Fibroblast of the aortic adventitia (primary cell): ENCODE measurements at places on chromosomes 13 and 19. TPM values are rescaled to one million over a fixed set of nuclear protein-coding genes. Genes with fewer than 3 reads are reported as not detected.

DNA sequence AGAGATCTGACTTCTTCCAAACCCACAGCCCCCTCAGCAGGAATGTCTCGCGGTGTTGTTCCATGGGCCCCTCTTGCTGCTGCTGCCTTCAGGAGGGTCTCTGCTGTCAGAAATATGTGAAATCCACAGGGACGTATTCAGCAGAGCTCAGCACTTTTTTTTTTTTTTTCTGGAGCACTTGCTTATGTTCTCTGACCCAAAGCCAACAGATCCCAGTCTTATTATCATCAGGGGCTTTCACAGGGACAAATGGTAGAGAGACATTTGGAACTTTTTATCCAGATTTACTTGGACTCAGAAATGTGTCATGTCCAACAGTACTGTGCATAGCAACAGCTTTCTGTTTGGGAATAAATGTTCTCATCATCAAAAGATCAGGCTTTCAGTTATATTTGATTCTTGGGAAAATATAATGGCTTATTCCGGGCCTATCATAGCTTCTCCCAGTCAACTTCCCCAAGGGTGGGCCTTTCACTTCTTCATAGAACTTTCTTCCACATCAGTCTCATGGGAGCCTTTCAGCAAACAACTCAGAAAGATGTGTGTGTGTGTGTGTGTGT, 332.7 kb downstream of the ZNF536 start:
- no peak for DNase-seq

The ERICH4 gene
- total RNA-seq = not detected in 2 replicates

The ZNF17 gene
- 11.7 and 11.9 TPM in 2 replicates for total RNA-seq

The SIGLEC11 gene
- not detected in 2 replicates for total RNA-seq

DNA sequence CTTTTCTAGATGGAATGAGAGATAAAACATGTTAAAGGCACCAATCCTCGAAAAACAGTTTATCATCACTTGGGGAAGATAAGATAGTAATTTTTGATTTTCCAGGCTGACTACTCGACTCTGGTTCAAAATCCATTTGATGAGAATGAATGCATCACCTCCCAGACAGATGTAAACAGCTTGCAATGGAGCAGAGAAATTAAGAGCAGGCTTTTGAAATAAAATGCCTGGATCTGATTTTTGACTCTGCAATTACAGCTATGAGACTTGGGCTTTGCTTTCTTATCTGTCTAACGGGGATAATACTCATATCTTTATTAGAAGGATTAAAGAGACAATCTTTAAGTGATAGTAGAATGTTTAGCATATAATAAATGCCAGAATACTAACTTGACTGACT, 1148.9 kb downstream of the OLFM4 start:
- no peak for DNase-seq

The KMT5C gene
- total RNA-seq = 6.7 and 22.2 TPM in 2 replicates

The MIA gene
- not detected in 2 replicates for total RNA-seq

The TGFBR3L gene
- total RNA-seq = 0.99 and 1.3 TPM in 2 replicates

DNA sequence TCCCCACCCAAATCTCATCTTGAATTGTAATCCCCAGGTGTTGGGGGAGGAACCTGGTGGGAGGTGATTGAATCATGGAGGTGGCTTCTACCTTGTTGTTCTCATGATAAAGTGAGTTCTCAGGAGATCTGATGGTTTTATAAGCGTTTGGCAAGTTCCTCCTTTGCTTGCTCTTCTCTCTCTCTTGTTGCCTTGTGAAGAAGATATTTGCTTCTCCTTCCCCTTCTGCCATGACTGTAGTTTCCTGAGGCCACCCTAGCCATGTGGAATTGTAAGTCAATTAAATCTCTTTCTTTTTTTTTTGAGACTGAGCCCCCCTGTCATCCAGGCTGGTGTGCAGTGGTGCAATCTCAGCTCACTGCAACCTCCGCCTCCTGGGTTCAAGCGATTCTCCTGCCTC, 34.4 kb downstream of the VSTM1 start:
- no peak for DNase-seq

The PTGER1 gene
- 1.9 and 3.4 TPM in 2 replicates for total RNA-seq

The CLC gene
- not detected in 2 replicates for total RNA-seq

The NFILZ gene
- total RNA-seq = not detected in 2 replicates

The RGCC gene
- total RNA-seq = 1.1 and 1.6 TPM in 2 replicates

The KLK14 gene
- total RNA-seq = not detected in 2 replicates

DNA sequence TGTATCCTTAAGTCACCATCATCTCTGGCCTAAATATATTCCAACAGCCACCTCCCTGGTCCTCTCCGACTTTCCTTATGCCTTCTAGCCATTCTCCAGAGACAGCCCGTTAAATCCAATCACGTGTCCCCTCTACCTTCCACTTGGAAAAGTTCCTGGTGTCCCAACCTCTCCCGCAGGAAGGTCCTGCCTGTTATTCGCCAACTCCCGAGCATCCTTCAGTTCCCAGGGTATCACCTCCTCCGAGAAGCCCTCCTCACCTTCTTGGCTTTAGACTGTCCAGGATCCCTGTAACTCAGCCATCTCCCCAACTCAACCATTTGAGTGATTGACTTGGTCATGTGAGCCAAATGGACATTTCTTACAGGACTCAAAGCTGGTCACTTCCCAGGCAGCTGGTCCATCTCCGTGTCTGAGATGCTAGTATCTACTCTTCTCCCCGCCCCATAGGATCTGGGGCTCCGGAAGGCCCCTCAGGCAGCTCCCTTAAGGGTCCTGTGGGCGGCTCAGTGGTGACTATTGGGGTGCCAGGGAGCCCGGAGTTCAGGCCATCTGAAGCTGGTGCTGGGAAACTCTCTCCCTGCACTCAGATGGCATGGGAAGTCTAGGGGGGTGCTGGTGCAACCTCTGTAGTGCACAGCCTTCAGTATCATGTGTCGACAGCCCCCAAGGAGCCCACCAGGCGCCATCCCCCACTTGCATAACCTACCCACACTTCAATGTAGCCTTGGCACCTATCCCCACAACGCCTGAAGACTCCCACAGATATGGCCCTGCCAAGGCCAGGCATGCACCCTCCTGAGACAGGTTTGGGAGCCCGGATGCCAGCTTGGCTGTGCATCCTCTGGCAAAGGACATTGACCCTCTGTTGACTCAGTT, 27.9 kb upstream of the NANOS3 start:
- no peak for DNase-seq

DNA sequence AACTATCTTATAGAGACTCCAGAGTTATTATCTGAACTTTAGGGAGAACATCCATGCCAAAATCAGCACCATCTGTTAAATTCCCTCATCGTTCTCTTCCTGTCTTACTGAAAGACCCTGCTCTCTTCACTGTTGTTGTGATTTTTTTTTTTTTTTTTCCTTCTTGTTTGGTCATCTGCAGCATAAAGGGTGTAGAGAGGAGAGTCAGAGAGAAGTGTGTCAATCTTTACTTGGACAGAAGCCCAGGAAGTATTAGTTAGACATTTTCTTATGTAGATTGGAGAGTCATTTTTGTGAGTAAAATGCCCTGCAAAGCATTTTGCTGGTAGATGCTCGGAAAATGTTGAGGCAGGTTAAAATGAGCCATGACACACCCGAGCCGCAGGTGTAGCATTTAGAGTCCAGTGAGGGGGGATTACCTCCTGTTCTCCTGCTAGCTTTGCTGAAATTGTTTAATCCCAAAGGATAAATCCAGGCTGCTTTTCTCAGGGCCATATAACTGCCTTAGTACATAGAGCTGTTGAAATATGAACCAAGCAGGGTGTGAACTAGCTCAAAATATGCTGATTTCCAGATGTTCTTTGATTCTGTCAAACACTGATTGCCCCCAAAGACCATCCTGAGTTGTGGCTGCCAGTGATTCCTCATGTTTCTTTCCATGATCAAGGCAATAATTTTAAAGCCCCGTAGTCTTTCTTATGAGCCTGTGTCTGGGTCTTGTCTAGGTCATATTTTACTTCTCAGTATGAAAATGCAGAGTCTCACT, 143.5 kb downstream of the DCT start:
- no peak for DNase-seq

GRCh38 chr13:18961383-18962117, 220.1 kb downstream of the TUBA3C start:
- DNase-seq = no peak

GRCh38 chr13:109485136-109485794, 301.1 kb downstream of the IRS2 start:
- DNase-seq = no peak

GRCh38 chr19:15776264-15776663, 11.2 kb upstream of the OR10H5 start:
- no peak for DNase-seq

DNA sequence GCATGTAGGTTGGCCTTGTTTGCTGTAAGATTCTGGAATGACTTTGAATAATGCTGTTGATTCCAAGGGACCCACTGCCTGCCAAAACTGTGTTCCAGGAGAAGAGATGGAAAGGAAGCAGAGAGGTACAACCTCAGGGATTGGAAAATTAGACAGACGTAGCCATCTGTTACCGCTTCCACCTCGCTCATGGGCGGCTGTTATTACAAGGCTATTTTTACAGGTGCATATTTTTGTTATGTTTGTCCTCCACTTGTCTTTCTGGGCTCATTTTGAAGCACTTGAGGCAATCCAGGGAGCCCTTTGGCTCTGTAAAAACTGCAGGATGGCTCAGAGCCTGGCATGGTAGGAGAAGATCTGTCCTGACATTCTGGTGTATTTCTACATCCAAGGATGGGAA, 276.4 kb upstream of the TMTC4 start:
- no peak for DNase-seq
